SJCRH30 (cell line): ENCODE measurements at places on chromosomes 6 and 20. TPM values are rescaled to one million over a fixed set of nuclear protein-coding genes. Genes with fewer than 3 reads are reported as not detected.

GRCh38 chr20:7147220-7147601 lies 379.7 kb downstream of the BMP2 start:
- H3K4me3 ChIP-seq: no peak overlapping the region
- H3K4me1 ChIP-seq: no peaks in the 10 kb centered on the region
- no peak for DNase-seq
- H3K27me3 ChIP-seq: no peaks in the 10 kb centered on the region

GRCh38 chr20:41657655-41658054 lies 39.5 kb upstream of the CHD6 start:
- H3K4me3 ChIP-seq: no peak overlapping the region
- H3K27ac ChIP-seq: no peak overlapping the region
- H3K27me3 ChIP-seq: no peaks in the 10 kb centered on the region
- H3K36me3 ChIP-seq: no peaks in the 10 kb centered on the region
- no peaks in the 10 kb centered on the region for H3K4me1 ChIP-seq

The SLC17A3 gene
- not detected in 2 replicates for total RNA-seq

DNA sequence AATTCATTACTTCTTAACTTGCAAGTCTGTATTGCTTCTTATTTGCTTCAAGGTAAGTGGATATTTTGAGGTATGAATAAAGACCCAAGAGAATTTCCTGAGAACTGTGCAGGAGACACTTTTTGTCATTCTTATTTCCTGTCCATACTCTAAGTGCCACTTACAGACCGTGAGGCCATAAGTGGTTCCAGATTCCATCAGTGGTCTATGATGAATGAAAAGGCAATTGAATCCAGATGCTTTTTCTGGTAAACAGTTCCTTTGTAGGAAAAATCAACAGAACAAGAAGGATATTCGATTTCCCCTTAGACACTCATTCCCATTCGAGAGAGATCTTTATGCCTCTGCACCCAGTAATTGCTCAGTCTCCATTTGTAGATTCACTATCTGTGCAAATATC lies 58.3 kb upstream of the PDE10A start:
- H3K4me1 ChIP-seq: peaks cover 4% of the 10 kb centered on the region; the same call in 1 of the 2 replicates
- H3K27ac ChIP-seq: no peak overlapping the region
- H3K4me3 ChIP-seq: no peak overlapping the region
- no peaks in the 10 kb centered on the region for H3K36me3 ChIP-seq

- no peak overlapping the region for H3K4me3 ChIP-seq
- no peak overlapping the region for H3K27ac ChIP-seq
- no peaks in the 10 kb centered on the region for H3K27me3 ChIP-seq
- H3K4me1 ChIP-seq: no peaks in the 10 kb centered on the region
- no peak for DNase-seq
- H3K36me3 ChIP-seq: no peaks in the 10 kb centered on the region
Measured at GRCh38 chr6:16405375-16405774, 167.0 kb downstream of the GMPR start.

GRCh38 chr20:37243937-37244571 lies 17.6 kb downstream of the GHRH start:
- H3K4me3 ChIP-seq: no peak overlapping the region
- peaks cover 41% of the 10 kb centered on the region for H3K36me3 ChIP-seq
- H3K4me1 ChIP-seq: peaks cover 28% of the 10 kb centered on the region
- H3K27ac ChIP-seq: no peak overlapping the region
- H3K27me3 ChIP-seq: no peaks in the 10 kb centered on the region

GRCh38 chr6:74551896-74552295 lies 654.0 kb downstream of the COL12A1 start:
- H3K4me3 ChIP-seq: no peak overlapping the region
- no peaks in the 10 kb centered on the region for H3K27me3 ChIP-seq
- H3K4me1 ChIP-seq: no peaks in the 10 kb centered on the region

- no peaks in the 10 kb centered on the region for H3K4me1 ChIP-seq
- no peaks in the 10 kb centered on the region for H3K36me3 ChIP-seq
- no peak overlapping the region for H3K4me3 ChIP-seq
- H3K27me3 ChIP-seq: no peaks in the 10 kb centered on the region; the same call in 1 of the 2 replicates
- H3K27ac ChIP-seq: no peak overlapping the region
Measured at GRCh38 chr6:137602313-137603197, 108.4 kb upstream of the OLIG3 start.

DNA sequence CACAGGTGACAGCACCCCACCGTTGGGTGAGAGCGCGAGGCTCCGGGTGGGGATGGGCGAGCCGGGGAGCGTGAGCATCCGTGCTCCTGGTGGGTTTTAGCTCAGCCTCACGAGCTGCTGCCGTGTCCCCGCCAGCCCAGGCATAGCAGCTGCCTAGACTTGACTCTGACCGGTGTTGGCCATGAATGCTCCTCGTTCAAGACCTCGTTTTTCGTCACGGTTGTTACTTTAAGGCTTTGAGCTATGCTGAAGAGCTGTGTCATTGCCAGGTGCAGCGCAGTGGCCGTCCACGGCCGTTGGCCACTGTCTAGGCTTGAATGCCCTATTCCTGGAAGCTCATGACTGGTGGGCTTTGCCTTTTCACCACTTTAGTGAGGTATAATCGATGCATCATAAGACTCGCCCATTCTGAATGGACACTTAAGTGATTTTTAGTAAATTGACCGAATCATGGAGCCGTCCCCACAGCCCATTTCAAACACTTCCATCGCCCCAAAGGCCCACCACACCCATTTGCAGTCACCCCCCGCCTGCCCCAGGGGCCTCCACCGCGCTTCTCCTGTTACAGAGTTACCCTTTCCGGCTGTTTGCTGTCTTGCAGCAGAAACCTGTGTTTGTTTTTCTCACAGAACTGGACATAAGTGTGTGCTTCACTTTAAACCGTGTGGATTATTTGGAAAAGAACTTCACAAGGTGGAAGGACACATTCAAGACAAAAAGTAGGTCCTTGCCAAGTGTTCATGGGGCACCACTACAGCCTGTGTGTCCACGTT lies 21.4 kb upstream of the ADRM1 start:
- peaks cover 31% of the 10 kb centered on the region for H3K4me1 ChIP-seq
- H3K27ac ChIP-seq: peak overlapping the region; percentile 89
- no peak overlapping the region for H3K4me3 ChIP-seq

- no peak for DNase-seq
- H3K36me3 ChIP-seq: no peaks in the 10 kb centered on the region
- H3K27ac ChIP-seq: no peak overlapping the region
- H3K27me3 ChIP-seq: no peaks in the 10 kb centered on the region
- no peaks in the 10 kb centered on the region for H3K4me1 ChIP-seq
- H3K4me3 ChIP-seq: no peak overlapping the region
Measured at GRCh38 chr6:77893391-77893790, 240.6 kb downstream of the MEI4 start.

DNA sequence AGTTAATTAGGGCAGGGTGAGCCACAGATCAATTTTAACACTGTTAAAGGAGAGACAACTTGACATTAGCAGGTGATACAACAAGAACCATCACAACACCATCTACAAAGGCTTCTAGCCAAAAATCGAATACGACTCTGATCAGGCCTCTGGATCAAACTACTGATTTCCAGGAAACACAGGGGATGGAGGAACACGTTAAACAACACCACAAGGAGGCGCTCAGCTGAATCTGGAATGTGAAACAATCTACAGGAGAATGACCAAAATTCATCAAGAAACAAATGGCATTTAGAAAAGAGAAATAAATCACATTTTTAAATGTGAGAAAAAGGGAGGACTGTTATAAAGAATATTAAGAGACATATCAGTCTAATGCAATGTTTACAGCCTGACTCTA lies 13.5 kb upstream of the MAFB start:
- no peaks in the 10 kb centered on the region for H3K4me1 ChIP-seq
- H3K36me3 ChIP-seq: no peaks in the 10 kb centered on the region
- H3K27ac ChIP-seq: no peak overlapping the region

DNA sequence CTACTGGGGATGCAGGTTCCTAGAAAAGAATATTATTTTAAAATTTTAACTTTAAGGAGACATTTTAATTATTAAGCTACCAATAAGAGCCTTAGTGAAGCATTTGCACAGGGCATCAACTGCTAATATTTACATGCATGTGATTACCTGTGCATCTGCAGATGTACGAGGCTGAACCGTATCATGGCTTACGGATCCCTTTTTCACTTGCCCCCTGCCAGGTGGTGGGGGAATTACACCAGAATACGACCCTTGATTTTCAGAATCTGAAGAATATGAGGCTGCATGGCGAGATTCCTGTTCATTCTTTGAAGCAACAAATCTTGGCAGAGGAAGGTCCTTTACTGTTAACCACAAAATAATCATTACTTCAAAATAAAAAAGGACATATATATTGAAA lies 42.7 kb downstream of the REPS1 start:
- no peaks in the 10 kb centered on the region for H3K4me1 ChIP-seq
- H3K36me3 ChIP-seq: peaks cover 33% of the 10 kb centered on the region
- DNase-seq: no peak

DNA sequence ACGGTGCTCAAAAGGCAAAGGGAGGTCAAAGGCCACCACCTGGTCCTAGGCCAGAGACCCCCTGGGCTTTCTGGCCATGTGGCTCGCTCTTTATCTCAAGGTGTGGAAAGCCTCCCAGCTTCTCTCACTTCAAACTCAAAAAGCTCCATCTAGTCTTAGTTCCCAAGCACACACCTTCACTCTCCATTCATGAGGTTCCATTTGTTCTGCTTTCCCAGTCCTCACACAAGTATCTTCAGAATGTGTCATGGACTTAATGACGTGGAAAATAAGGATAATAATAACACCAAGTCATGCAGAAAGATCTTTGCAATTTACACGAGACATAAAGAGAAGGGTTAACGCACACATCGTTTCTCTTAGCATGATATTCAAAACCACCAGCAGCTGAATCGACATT lies 219.3 kb downstream of the GMDS start:
- no peaks in the 10 kb centered on the region for H3K36me3 ChIP-seq
- H3K27ac ChIP-seq: no peak overlapping the region
- H3K27me3 ChIP-seq: no peaks in the 10 kb centered on the region
- no peak for DNase-seq

The MAFB gene
- not detected in 2 replicates for total RNA-seq

The BMP2 gene
- total RNA-seq: not detected in 2 replicates

DNA sequence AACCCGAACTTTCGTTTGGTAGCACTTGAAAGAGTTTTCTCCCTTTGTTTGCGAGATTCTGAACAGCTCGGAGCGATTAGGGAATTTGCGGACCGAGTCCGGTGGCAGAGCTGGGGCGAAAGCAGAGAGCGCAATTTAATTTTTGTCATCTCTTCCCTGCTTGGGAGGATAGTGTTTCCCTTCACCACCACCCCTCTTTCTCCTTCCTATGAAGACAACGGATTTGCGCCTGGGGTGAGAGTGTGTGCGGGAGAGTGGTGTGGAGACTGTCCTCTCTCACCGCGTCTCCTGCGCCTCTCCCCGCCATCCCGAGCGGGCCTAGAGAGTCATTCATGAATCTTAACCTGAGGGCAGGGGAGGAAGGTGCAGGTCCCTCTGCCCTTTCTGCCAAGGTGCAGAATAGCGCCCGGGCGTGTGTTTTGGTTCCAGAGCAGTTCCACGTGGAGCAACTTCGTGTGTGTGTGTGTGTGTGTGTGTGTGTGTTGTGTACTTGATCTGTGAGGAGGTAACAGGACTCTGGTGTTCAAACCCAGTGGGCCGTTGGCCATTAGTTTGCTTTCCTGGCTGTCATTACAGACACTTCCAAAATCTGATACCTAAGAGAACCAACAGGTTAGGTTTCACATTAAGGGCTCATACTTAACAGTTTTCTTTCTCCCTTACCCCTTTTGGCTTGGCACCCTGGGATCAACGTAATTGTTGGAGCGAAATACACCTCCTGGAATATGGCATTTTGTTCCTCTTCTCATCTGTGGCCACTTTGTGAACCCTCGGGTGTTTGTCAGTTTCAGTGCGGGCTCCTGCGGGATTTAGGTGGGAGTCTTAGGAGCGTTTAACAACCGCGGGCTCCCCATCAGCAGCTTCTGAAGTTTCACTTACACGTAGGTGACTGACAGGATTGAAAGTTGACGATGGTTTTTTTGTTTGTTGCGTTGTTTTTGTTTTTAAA lies 1.8 kb downstream of the EYA4 start:
- H3K27ac ChIP-seq: peak overlapping the region; percentile 84
- DNase-seq: peak; percentile 71
- peak overlapping the region; percentile 74 for H3K4me3 ChIP-seq

DNA sequence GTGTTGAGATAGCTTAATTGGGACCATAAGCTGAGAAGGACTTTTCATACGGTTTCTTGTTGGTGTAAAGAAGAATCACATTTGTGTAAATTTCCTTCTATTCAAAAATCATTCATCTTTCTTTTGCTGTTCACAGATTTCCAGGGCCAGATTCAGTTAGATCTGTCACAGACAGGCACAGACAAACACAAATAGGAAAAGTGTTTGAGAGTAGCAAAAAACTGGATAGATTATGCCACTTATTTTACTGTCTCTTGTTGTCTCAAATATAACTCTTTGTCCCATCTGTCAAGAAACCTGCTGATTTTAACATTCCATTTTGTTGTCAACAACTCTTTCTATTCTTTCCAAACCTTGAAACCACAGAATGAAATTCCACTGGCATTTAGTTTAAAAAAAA lies 142.8 kb downstream of the ID4 start:
- H3K4me3 ChIP-seq: no peak overlapping the region
- H3K27ac ChIP-seq: no peak overlapping the region
- H3K36me3 ChIP-seq: no peaks in the 10 kb centered on the region
- no peaks in the 10 kb centered on the region for H3K4me1 ChIP-seq
- no peaks in the 10 kb centered on the region for H3K27me3 ChIP-seq
